ENCODE measurements at places on chromosomes 7 and 10.

DNA sequence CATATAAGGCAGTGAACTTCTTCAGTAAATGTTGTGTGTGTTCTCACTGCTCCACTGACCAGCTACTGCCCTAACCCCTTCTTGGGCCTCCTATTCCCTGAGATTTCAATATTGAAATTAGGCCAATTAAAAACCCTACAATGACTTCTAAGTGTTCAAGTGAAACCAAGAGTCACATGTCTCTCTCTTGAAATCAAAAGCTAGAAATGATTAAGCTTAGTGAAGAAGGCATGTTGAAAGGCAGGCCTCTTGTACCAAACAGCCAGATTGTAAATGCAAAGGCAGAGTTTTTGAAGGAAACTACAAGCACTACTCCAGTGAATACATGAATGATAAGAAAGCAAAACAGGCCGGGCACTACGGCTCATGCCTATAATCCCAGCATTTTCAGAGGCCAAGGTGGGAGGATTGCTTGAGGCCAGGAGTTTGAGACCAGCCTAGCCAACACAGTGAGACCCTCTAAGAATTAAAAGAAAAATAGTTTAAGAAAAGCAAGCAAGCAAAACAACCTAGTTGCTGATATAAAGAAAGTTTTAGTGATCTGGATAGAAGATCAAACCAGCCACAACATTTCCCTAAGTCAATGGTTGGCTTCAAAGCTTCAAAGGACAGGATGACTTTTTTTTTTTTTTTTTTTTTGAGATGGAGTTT, 22.3 kb downstream of the BRAF start:
- no peak for DNase-seq

DNA sequence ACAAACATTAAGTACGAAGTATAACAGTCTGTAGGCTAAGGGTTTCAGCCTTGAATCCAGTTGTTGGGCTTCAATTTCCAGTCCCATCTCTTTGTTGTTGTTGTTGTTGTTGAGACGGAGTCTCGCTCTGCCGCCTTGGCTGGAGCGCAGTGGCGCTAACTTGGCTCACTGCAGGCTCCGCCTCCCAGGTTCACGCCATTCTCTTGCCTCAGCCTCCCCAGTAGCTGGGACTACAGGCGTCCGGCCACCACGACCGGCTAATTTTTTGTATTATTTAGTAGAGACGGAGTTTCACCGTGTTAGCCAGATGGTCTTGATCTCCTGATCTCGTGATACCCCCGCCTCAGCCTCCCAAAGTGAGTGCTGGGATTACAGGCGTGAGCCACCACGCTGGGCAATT, 464.9 kb downstream of the ANKRD7 start:
- DNase-seq: no peak

GRCh38 chr10:7590271-7590670, 76.5 kb downstream of the ITIH5 start:
- DNase-seq: no peak

DNA sequence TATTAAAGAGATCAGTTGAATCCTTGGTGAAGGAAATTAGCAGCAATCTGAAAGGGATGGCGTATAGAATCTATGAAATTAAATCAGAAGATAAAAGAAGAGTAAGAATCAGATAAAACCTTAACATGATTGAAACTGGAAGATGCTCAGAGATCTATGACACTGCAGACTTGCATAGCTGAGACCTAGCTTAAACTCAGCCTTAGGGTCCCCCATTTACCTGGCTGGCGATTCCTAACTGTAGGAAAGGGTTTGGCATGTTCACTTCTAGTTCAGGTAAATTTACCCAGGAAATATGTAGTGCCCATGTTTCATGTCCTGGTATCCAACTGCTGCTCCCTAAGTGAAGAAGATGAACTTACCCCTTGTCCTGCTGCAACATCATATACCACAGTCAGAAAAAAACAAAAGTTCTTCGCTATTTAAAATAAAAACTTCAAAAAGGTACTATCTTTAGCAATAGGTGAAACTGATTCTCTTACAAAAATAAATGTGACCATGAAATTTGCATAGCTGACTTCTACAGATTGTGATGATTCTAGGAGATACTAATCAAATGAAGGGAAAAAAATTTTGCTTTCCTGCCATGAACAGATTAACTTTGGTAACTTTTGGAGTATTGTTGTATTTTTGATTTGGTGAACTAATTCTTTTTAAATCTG, 47.8 kb upstream of the TMEM243 start:
- no peak for DNase-seq

GRCh38 chr10:131258256-131258655, 53.3 kb downstream of the TCERG1L start:
- no peak for DNase-seq

DNA sequence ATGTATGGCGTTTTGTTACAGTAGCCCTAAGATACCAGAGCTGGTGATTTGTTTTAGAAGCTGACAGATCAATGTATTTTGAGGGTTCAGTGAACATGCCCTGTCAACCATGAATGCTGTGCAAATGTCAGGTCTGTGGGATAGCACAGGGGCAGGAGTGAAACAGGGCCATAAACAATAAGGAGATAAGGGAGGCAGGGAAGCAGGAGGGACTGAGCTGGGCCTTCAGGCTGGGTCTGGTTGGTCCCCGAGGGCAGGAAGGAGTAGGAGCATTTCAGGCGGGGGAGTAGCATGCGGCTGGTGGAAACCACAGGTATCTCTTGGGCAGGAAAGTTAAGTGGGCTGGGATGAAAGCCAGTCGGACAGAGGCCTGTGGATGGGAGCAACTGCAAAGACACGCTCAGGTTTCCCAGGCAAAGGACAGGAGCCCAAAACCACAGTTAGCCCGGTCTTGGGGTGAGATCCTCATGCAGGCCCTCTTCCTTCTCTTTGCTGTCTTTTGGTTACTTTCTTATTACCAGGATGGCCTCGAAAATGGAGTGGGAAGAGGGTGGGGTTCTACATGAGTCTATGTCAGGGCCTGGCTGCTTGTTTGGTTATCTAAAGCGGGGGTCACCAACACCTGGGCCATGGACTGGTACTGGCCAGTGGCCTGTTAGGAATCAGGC, 69.5 kb upstream of the SEPHS1 start:
- no peak for DNase-seq

- DNase-seq: no peak
These were observed 323.4 kb downstream of the WDR37 start for GRCh38 chr10:1379601-1380000.

- DNase-seq: no peak
These were observed 22.8 kb upstream of the ARID5B start for GRCh38 chr10:61878740-61879068.

Measured in kidney capillary endothelial cell (primary cell).